Stimulated activated naive CD8-positive, alpha-beta T cell treated with anti-CD3 and anti-CD28 coated beads, Interleukin-15, Interleukin-2, amounts not matched to agents 100 U/mL and 50 U/mL, for 24 hours (primary cell): ENCODE measurements at places on chromosomes 5 and 9.

GRCh38 chr5:77645158-77645994 lies 6.9 kb upstream of the OTP start:
- DNase-seq = peak; percentile 62

GRCh38 chr9:89536600-89536999 lies 38.7 kb upstream of the SEMA4D start:
- DNase-seq = peak; percentile 52

- DNase-seq = peak; percentile 47
Measured at GRCh38 chr9:133184971-133185370, 21.3 kb upstream of the GBGT1 start.

DNA sequence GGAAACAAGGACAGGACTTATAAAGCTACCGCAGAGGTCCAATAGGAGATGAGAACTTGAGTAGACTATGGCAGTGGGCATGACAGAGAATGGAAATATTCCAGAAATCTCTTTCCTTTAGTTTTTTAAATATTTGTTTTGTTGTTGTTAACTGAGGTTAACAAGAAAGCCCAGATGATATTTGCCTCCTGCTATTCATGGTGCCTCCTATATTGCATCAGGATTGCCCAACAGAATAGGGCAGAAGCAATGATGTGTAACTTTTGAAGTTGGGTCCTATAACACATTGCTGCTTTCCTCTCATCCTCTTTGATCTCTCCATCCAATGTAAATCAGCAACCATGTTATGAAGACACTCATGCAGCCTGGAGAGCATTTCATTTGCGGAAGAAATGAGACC lies 42.8 kb downstream of the PDE4D start:
- no peak for DNase-seq

DNA sequence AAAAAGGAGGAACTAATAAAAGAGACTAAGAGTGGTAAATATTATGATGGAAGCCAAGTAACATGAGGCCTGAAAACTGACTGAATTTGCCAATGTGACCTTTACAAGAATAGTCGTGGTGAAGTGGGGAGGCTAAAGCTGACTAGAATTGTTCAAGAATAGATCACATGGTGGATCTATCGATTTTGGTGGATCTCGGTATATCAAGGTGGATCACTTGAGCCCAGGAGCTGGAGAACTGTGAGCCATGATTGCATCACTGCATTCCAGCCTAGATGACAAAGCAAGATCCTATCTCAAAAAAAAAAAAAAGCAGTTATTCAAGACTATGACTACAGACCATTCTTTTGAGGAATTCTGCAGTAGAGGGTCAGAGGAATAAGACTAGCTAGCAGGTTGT lies 15.1 kb downstream of the ERMP1 start:
- DNase-seq = no peak

- DNase-seq = peak; percentile 20
Measured at GRCh38 chr9:38066914-38067858, 1.8 kb downstream of the SHB start.

- no peak for DNase-seq
Measured at GRCh38 chr5:152118676-152119470, 194.2 kb upstream of the GLRA1 start.

- no peak for DNase-seq
Measured at GRCh38 chr5:175872287-175873087, 1.1 kb downstream of the CPLX2 start.
